Activated naive CD8-positive, alpha-beta T cell treated with anti-CD3 and anti-CD28 coated beads, Interleukin-2, amount 50 U/mL, for 16 hours (primary cell): ENCODE measurements at places on chromosomes 11 and 22.

GRCh38 chr11:2325719-2326118 is 23.9 kb downstream of the TSPAN32 start:
- no peak for DNase-seq

DNA sequence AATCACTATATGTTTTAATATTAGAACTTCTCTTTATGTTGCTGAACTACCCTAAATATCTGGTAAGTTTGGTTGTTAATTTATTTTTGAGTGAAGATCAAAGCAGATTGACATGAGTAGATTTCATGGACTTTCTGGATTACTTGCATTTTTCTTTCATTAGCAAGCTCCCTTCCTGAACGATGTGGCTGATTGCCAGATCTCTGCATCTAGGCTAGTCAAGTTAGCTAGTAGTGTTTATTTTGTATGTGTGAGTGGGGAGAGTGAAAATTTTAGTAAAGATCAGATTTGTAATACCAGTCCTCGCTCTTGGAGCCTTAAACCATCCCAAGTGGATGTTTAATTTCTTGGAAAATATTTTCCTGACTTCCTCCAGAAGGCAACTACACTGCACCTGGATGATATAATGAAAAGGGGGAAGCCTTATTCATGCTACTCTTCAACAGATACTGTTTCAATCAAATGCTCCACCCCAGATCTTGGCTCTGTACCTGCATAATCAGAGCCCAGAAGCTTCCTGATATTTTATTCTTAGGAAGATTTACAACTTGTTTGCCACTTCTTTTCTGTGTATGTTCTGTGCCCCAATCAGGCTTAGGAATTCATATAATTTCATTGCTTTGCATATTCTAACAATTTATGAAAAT is 143.2 kb upstream of the GRIA4 start:
- no peak for DNase-seq

- DNase-seq, result no peak
These were observed 5.4 kb upstream of the HDHD5 start for GRCh38 chr22:17164392-17165024.

GRCh38 chr11:130725421-130726233 is 190.7 kb downstream of the SNX19 start:
- no peak for DNase-seq

GRCh38 chr11:2447951-2448650 is 3.3 kb downstream of the KCNQ1 start:
- DNase-seq, result no peak
